ENCODE measurements at places on chromosomes 13 and 19.

DNA sequence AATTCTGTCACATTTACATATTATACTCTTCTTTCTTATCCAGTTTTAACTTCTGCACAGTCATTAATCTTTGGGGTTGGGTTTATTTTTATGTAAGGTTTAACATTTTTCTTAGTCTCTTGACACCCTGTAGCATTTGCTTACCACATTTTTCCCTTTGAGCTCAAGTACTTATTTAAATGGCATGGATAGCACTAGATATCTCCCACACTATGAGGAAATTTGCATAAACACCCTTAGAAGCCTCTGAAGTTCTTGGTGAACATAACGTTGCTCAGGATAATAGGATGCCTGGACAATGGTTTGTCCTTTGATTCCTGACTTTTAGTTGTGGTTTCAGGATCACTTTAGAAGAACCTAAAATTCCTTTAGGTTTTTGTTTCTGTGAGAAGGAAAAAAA is 338.9 kb downstream of the PCDH17 start:
- DNase-seq = no peak

GRCh38 chr13:30851697-30852096 is 54.4 kb upstream of the MEDAG start:
- DNase-seq = no peak

DNA sequence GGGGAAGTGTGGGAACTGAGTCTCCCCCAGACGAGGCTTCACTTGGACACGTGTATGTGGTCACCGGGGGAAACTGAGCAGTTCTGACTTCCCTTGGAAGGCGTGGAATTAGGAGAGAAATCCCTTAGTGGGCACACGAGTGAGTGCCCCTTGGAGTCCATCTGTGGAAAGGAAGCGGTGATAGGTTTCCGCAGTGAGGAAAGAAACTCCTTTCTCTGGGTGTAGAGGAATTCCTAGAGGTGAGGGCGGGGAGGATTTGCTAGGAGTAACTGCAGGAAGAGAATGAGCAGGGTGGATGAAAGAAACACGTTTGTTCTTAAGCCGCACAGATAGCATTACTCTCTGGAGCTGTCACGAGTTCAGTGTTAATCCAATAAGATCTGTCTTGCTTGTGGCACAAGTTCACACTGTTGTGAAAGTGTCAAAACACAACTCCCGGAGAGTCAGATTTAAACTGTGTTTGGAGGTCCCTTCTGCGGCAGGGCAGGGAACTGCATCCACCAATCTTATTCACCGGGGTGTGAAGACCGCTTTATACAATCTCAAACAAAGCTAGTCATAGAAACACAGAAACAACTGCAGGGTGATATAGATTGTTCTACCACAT is 1.2 kb downstream of the KL start:
- DNase-seq = no peak

DNA sequence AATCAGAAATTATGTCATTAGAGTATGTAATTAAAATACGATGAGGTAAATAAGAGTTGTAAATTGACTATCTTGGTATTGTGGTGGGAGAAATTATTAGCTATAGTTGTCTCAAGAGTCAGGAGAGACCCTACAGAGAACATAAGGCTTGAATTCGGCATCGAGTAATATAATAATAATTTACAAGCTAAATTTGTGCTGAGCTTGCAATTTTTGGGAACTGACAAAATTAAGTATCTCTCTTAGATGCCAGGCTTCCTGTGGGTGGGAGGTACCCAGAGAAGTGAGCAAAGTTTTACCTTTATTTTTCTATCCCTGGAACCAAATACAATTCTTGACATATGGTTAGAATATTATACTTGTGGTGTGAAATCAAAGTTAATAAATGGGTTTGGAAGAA is 1637.0 kb downstream of the EFNB2 start:
- DNase-seq = no peak

GRCh38 chr13:98237331-98237730 is 60.3 kb upstream of the RNF113B start:
- DNase-seq = no peak

Measured in RWPE1 (cell line).